ENCODE measurements at places on chromosomes 1 and 21.

GRCh38 chr1:219294251-219294650 is 120.6 kb downstream of the LYPLAL1 start:
- no peak for DNase-seq

- DNase-seq = no peak
Measured at GRCh38 chr1:161872506-161872905, 106.4 kb downstream of the ATF6 start.

- no peak for DNase-seq
Measured at GRCh38 chr1:230857822-230858221, 10.5 kb downstream of the C1orf198 start.

GRCh38 chr1:207798847-207799246 is 47.0 kb downstream of the CD46 start:
- no peak for DNase-seq

DNA sequence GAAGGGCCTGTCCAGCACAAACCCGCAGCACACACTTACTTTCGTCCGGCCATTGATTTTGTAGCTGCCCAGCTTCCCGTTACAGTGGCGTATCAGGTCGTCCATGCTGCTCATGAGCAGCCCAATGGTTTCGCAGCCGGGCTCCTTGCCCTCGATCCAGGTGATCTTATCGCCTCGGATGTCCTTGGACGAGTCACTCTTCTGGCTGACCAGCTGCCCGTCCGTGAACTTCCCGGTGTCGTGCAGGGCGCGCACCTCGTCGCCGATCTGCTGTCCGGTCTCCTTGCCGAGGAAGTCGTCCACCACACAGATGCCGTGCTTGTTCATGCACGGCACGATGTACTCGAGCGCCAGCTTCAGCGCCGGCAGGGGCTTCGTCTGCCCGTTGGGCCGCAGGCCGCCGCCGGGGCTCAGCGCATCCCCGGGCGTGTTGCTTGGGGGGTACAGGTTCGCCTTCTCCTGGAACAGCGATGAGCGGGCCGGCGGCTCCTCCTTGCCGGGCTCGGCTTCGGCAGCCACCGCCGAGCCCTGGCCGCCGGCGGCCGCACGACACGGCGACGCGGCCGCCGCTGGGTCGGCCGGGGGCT is 1.0 kb downstream of the EGLN1 start:
- DNase-seq = no peak
